ENCODE measurements at places on chromosomes 7 and 10.

- DNase-seq = peak; percentile 57
Observed at GRCh38 chr10:24947304-24948097, 4.9 kb downstream of the PRTFDC1 start.

DNA sequence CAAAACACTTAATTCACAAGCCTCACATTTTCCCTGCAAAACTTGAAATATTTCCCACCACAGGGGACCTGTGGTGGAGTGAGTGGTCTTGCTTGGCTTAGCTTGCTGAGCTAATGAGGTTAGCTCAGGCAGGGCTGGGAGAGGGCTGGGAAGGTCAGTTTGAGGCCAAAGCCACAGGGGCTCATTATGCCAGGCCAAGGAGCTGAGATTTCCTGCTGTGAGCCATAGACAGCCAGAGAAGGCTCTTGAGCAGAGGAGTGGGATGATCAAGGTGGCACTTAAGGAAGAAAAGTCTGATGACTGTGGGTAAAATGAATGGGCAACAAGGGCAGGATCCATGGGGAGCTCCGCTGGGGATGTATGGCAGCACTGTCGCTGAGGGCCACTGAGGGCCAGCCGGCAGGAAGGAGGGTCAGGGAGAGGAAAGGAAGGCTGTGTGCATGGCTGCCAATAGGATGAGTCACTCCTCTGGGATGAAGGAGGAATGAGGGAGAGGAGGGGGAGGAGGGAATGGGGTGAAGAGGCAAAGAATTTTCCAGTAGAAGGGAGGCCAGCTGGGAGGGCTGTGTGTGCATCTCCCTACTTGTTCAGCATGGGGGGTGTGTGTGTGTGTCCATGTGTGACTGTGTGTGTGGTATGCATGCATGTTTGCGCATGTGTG lies 18.7 kb upstream of the ZNF488 start:
- DNase-seq = peak; percentile 86

- no peak for DNase-seq
Observed at GRCh38 chr10:16745061-16745460, 72.2 kb downstream of the RSU1 start.

GRCh38 chr10:129969184-129969910 lies 5.3 kb upstream of the EBF3 start:
- no peak for DNase-seq

GRCh38 chr10:13831711-13832141 lies 245.0 kb downstream of the PRPF18 start:
- no peak for DNase-seq

- no peak for DNase-seq
Observed at GRCh38 chr10:72095195-72095594, 6.8 kb upstream of the SPOCK2 start.

DNA sequence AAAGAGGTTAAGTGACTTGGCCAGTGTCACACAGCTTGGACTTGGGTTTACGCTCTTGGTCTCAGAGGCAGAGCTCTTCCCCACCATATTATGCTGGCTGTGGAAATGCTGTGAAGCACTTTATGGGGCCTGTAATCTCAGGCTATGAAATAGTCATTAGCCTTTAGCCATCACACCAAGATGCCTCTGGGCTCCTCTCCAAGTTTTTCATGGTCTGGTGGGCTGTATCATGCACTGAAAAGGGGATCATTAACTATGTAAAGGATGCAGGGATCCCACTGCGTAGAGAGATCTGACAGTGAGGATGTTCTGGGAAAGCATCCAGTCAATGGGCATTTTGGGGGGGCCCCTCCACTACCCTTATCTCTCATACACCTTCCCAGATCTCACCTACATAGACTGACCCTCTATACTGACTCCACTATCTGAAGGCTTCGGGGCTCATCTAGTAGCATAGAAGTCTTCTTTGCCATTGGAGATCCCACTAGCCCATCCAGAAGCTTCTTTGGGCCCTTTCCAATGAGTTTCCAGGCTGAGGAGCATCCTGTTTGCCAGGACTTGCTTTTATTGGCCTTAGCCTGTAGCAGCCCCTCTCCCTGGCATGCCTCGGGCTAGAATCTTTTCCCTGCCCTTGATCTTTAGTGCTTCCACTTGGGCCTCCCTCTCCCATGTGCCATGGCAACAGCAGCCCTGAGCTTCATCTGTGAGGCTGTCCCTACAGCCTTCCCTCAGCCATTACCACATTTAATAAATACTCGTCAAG lies 19.6 kb downstream of the FRMPD2 start:
- no peak for DNase-seq

DNA sequence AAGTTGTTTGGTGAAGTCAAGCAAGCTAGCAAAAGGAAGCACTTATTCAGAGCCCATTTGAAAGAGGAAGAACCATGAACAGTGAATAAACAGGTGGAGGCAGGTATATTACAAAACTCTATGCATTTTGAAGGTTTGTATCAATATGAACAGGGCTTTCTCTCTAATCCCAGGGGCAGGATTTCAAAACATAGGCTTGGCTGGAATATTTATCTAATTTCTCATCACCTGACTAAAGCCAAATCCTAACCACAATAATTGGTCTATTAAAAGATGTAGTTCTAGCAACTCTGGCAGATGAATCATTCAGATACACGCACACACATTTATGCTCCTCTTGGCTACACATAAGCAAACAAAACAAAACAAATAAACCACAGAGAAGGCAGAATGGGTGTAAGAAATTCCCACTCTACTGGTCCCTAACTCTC lies 554.4 kb downstream of the INHBA start:
- DNase-seq = peak; percentile 86

GRCh38 chr10:12179606-12180170 lies 16.0 kb downstream of the NUDT5 start:
- DNase-seq = no peak

DNA sequence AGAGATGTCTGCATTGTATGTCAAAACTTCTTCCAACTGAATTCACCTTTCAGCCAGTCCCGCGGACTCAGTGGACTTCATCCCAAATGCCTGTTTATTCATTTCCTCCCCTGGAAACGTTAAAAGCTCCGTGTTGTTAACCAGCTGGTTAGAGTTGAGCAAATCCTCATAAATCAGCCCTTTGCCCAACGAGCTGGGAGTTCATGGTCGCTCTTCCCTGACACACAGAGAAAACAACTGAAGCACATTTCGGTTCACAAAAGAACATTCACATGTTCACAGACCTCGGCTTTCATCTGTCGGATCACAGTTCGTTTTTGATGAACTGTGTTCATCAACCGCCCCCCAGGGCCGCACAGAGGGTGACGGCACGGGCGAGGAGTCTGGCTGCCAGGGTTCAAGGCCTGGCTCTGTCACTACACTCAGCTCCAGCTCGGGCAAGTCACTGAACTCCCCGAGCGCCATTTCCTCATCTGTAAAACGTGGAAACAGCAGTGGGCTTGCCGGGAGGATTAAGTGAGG lies 62.6 kb downstream of the GLI3 start:
- peak; percentile 56 for DNase-seq

DNA sequence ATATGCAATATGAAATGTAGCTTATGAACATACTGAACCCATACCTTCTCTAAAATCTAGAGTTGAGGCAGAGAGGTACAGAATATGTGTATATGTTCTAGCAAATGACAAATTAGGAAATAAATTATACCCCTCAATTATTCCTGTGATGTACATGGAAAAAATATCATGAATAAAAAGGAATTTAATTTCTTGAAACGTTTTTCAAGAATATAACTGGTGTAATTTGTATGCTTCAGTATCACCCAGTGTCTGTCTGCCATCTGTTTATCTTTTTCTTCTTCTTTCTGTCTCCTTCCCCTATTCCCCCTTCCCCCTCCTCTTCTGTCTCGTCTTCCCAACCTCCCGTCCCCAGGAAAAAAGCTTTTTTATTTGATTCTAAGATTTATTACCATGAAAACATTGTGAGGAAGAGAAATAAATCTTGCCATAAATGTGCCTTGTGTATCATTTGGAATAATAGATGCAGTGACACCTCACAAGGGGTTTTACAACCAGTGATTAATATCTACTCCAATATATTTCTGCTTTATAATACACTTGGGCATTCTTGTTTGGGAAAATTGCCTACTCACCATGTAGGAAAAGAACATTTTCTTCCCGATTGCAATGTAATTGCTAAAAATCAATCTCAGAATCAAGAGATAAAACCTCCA lies 12.2 kb downstream of the LANCL2 start:
- no peak for DNase-seq

GRCh38 chr7:83821866-83822265 lies 172.9 kb upstream of the SEMA3E start:
- no peak for DNase-seq

- DNase-seq = peak; percentile 60
Observed at GRCh38 chr10:93006435-93007039, 54.1 kb upstream of the CYP26C1 start.

DNA sequence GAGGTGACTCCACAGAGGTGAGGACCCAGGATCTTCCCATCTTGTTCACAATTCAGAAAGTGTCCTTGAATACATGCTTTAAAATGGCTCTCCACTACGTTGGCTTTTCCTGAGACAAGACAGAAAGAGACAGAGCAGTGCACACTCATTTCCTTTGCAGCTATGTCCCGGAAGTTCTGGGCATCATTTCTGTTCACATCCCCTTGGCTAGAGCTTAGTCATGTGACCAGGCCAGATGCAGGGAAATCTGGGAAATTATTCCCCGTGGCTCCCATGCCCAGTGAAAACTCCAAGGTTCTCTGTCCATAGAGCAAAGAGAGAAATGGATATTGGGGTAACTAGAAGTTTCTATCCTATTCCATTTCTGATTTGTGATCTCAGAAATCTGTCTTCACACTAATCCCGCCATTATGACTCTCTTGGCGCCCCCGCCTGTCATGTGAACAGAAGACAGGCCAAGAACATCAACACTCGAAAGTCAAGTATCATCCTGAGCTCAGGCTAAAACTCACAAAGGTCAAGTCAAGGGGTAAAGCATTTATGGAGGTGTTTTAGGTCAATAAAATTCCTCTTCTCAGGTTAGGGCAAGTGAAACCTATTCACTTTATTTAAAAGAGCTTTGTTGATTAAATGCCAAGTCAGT lies 251.4 kb upstream of the HABP2 start:
- DNase-seq = no peak

GRCh38 chr10:124180044-124180745 lies 86.8 kb upstream of the CHST15 start:
- no peak for DNase-seq

DNA sequence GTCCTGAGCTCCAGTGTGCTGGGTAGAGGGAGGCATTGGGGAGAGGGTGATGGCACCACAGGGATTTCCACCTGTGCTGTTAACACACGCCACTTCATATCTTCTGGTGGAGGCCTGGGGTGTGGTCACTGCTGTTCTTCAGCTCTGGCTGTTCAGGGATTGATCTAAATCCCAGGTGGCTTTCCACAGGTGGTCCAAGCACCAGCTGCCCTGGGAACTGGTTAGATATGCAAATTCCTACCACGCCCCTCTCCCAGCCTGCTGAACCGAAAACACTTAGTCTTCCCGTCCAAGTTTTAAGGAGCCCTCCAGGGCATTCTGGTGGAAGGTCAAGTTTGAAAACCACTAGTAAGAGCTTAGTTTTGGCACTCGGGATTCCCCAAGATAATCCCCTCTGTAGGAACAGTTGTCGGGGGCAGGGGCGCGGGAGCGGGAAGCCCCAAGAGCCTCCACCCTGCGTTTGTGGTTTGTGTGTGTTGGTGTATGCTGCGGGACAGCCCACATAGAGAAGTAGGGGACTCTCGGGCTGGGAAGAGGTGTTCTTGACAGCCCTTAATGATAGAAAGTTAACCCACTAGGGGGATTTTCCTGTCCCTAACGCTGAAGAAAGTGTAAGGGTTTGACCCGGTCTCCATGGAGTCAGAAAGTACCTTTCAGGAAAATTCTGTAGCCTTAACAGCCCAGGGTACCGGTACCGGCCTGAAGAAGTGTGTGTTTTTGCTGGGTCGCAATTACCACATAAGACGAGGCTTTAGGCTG lies 5.1 kb downstream of the DEPP1 start:
- DNase-seq = no peak

GRCh38 chr10:105793071-105793470 lies 1152.0 kb downstream of the SORCS3 start:
- peak; percentile 40 for DNase-seq

DNA sequence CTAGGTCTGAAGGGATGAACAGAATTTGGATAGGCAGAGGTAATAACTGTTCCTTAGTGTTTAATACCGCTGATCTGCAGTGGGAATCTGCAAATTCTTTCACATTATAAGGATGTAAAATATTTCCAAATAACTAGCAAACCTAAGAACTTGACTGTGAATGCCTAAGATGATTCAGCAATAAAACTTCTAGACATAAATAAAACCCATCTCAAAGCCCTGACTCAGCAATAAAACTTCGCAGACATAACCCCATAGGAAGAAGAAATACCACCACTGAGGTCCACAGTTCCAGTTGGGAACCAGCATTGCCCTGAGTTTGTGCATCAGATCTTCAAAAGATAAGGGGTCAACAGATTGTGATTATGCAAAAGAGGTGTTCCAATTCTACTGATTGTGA lies 354.2 kb downstream of the GFRA1 start:
- DNase-seq = peak; percentile 33

DNA sequence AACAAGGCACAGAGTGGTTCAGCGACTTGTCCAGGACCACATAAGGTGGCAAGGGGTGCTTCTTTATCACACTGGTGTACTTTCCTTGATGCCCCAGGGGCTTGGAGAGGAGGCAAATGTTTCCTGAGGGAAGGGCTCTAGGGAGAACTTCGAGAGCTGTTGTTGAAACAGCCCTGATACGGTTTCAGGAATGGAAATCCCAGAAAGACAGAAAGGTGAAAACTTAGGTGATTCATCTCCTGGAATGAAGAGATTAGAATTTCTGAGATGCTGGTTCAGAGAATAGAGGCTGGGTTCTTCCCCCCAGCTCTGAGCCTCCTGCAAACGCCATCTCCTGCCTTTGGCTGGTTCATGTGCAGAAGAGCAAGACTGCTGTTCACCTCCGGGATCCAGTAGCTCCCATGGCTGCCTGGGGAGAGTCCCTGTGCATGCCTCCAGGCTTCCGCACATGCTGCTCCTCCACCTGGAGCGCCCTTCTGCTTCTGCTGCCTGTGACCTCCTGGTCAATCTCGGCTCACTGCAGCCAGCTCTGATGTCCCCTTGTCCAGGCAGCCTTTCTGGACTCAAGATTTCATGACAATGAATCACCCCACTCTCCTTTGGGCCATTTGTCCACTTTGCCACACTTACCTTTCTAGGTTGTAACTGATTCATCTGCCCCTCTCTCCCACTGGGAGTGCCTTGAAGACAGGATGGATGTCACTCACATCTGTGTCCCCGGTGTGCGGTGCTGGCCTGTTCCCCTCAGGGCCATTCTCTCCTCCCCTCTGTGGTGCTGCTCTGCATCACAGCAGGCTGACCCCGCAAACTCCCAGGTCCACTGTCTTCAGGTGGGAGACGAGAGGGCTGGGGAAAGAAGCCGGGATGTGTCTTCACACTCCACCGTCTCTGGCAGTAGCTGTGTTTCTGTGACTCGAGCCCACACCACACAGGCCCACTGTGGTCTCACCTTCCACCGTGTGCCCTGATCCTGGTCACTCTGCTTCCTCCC lies 3.6 kb upstream of the CDH23 start:
- DNase-seq = no peak

- DNase-seq = no peak
Observed at GRCh38 chr7:107128748-107129147, 40.1 kb upstream of the HBP1 start.

DNA sequence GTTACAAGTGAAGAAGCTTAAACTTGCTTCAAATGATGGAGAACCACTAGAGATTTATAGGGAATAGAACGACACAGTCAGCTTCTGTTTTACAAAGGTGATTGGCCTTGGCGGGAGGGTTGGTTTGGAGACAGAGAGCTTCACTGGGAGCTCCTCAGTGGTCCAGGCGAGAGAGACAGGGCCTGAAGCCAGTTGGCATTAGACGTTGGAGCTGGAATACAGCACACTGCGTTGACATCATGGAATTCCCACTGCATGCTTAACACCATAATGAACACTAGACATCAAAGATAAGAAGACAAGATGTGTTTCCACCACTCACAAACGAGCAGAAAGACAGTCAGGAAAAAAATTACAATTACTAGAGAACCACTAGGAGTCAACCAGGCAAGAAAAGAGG lies 67.8 kb downstream of the TBXAS1 start:
- no peak for DNase-seq

Data from amniotic epithelial cell (primary cell).